ENCODE measurements at places on chromosomes 1 and 21.

DNA sequence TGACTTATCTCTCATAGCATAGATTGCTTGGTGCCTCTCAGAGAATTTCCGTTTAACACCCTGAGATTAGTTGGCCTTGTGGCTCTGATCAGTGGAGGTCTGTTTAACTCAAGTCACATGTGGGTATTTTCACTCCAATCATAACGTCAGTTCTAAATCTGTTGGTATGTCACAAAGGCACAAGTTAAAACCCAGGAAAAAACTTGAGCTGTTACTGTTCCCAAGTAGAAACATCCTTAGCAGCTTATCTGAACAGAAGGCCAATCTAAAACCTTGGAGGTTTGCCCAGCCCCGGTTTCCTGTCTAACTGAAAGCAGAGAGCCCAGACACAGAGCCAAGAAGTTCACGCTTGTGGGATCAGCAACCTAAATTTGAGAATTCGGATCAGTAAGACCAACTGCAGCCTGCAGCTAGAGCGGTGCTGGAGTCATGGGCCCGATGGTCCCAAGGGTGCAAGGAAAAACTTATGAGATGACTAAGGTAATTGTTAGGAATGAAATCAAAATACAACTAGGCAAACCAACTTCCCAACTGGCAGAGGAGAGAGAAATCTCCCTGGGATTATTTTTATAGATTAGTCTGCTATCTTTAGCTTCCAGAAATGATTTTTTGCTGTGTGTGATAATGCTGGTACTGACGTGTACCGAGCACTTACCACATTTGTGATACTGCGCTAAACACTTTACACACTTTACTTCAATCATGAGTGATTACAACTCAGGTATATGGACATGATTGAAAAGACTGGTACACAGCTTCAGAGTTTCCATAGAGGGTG lies 90.2 kb upstream of the C1orf21 start:
- no peak for DNase-seq

DNA sequence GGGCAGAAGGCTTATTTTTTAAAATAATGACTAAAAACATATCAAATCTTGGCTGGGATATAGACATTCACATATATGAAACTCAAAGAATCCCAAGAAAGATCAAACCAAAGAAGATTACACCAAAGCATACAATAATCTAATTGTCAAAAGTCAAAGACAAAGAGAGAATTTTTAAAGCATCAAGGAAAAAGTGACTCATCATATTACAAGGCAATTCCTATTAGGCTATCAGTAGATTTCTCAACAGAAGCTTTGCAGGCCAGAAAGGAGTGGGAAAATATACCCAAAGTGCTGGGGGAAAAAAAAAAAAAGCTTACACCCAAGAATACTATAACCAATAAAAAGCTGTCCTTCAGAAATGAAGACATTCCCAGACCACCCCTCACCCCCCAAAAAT lies 375.6 kb downstream of the BRINP2 start:
- DNase-seq = no peak

GRCh38 chr1:187842406-187843165 lies 1013.8 kb downstream of the PLA2G4A start:
- DNase-seq = no peak

DNA sequence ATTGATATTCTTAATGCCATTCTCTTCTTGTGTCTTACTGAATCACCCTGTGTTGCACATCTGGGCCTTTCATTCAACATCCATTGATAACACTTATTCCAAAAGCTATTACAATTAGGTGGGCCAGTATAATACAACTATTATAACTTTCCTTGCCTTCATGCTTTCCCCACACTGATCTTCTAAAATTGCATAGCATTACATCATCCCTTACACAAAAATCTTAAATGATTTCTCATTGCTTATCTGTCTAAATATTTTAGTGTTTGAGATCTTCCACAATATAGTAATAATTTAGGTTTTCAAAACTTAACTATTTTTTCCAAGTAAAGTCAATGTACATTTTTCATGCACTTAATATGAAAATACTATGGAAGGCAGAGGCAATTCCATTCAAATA lies 1634.1 kb downstream of the PLA2G4A start:
- DNase-seq = no peak

- DNase-seq = peak; percentile 20
Observed at GRCh38 chr1:42966688-42967612, 8.3 kb upstream of the SLC2A1 start.

GRCh38 chr1:65235867-65236805 lies 73.2 kb upstream of the DNAJC6 start:
- DNase-seq = peak; percentile 28

- no peak for DNase-seq
Observed at GRCh38 chr1:160619742-160620277, 27.0 kb downstream of the SLAMF1 start.

GRCh38 chr1:58652651-58653184 lies 47.1 kb downstream of the MYSM1 start:
- no peak for DNase-seq

Data from NCI-H1417 treated with DMSO at 0.1 percent for 48 hours (cell line).